AG10803 (cell line): ENCODE measurements at places on chromosomes 4 and X.

- DNase-seq = no peak
Observed at GRCh38 chr4:85587952-85588351, 113.0 kb downstream of the ARHGAP24 start.

DNA sequence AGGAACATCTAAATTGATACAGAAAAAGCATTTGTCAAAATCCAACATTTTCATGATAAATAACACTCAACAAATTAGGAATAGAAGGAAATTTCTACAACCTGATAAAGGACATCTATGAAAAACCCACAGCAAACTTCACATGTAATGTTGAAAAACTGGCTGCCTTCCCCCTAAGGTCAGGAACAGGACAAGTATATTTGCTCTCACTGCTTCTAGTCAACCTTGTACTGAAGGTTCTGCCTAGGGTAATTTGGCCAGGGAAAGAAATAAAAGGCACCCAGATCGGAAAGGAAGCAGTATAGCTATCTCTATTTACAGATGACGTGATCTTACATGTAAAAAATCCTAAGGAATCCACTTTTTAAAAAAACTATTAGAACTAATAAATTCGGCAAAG, 97.1 kb upstream of the USP9X start:
- DNase-seq = no peak

- DNase-seq = no peak
Observed at GRCh38 chr4:168893807-168894206, 116.2 kb downstream of the CBR4 start.

DNA sequence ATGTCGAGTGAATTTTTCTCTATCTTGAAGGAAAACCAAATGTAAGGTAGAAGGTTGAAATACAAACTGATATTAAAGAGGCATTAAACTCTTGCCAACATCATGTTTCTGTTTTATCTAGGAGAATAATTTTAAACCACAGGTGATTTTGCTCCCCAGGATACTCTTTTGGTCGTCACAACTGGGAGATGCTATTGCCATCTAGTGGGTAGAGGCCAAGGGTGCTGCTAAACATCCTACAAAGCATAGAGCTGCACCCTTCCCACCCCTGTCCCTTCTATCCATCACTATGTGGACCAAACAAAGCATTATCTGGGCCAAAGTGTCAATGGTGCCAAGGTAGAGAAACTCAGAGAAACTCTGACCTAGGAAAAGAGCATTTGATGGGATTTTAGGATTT, 154.6 kb upstream of the MAGEB2 start:
- DNase-seq = no peak

DNA sequence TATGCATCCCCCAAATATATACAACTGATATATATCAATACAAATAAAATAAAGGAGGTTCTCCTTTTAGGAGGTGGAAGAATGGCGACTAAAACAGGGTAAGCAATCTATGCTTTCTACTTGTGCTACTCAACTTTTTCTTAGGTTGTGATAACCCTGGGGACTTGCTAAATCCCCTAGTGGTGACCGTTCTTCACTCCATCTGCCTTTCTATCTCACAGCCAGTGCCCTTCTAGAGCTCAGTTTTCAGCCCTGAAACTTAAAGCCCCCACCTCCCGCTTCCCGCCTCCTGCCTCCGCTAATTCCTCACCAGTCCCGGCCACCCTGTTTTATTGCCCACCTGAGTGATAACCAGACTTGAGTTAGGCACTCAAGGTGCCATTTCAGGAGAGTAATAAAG, 15.5 kb upstream of the ESX1 start:
- no peak for DNase-seq

- DNase-seq = no peak
Observed at GRCh38 chr4:173506597-173507211, 23.3 kb downstream of the HAND2 start.

- no peak for DNase-seq
Observed at GRCh38 chrX:83336454-83336853, 171.6 kb upstream of the POU3F4 start.

DNA sequence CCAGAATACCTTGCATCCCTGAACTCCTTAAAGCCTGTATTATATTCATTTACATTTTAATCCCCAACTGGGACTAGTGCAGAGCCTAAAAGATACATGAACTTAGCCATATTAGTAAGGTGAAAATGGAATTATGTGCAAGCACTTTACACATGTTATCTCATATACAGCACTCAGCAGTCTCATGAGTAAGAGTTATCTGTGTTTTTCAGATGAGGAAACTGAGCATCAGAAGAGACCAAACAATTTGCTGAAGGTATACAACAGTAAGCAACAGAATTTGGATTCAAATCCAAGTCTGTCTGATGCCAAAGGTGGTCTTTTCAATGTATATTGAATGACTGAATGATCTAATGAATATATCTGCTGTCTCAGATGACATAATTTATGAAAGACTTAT, 12.3 kb downstream of the ATP7A start:
- DNase-seq = no peak

DNA sequence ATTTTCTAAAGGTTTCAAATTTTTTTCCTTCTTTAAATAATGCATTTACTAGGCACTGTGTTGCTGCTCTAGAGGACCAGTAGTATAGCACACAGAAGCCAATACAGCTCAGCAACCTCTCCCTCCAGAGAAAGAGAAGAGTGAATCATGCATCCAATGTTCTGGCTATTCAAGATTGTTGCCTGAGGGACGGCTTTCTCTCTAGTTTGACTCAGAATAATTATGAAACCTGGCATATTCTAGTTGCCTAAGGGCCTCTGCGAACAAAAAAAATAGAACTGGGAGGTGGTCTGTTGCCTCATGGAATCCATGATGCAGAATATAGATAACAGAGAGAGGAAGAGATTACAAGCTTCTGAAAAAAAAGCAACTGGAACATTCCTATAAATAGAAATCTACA, 1233.3 kb upstream of the PABPC4L start:
- no peak for DNase-seq

- DNase-seq = no peak
Observed at GRCh38 chr4:148330161-148330560, 112.1 kb downstream of the NR3C2 start.

GRCh38 chr4:146040623-146041022, 102.0 kb upstream of the ZNF827 start:
- DNase-seq = no peak

- no peak for DNase-seq
Observed at GRCh38 chr4:151287409-151287808, 10.4 kb downstream of the PRSS48 start.

DNA sequence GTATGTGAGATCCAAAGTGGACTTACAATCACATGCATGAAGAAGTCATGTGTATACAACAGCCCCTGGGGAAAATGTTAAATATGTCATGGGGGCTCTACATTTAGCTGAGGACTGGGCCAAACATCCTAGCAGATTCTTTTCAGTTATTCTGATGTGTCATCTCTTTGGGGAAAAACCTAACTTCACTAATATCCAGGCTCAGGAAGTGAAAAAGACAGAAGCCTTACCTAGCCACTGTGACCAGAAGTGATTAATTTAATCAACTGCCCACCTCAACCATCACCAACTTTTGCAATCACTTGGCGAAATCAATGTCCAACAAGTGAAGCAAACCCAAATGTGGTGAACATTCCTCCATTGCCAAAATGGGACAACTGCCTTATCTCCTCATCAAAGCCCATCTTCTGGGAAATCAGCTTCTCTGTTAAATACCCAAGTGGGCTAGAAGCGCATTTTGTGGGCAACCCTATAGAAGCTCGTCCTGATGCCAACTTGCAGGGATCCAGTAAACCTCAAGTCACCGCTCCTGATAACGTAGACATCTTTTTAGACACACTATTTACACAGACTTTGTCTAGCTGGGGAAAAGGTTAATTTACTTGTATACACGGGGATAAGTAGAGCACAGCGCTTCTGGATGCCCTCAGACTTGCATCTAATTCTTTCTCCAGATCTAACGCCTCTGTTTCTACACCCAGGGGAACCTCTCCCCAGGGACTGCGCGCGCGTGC, 1.4 kb upstream of the HHIP start:
- no peak for DNase-seq

GRCh38 chr4:17168571-17168970, 270.1 kb upstream of the LDB2 start:
- DNase-seq = peak; percentile 62

- no peak for DNase-seq
Observed at GRCh38 chrX:106862972-106863688, 40.0 kb downstream of the RIPPLY1 start.

DNA sequence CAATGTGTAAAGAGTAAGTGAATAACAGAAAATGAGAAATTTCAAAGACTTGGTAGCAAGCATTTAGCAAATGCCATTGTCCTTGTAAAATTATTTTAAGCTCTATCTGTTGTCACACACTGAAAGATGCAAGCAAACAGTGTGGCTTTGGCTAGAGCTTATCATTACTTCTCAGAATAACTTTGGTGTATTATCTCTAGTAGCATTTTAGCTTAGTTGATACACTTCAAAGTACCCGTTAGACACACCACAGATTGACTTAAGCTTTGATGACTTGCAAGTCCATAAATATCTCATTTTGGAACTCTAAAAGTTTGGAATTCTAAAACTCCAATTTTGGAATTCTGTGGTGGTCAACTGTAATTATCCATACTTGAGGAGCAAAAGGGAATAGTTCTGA, 98.6 kb downstream of the PDLIM5 start:
- DNase-seq = no peak

GRCh38 chr4:79747252-79747651, 325.8 kb downstream of the ANTXR2 start:
- no peak for DNase-seq

DNA sequence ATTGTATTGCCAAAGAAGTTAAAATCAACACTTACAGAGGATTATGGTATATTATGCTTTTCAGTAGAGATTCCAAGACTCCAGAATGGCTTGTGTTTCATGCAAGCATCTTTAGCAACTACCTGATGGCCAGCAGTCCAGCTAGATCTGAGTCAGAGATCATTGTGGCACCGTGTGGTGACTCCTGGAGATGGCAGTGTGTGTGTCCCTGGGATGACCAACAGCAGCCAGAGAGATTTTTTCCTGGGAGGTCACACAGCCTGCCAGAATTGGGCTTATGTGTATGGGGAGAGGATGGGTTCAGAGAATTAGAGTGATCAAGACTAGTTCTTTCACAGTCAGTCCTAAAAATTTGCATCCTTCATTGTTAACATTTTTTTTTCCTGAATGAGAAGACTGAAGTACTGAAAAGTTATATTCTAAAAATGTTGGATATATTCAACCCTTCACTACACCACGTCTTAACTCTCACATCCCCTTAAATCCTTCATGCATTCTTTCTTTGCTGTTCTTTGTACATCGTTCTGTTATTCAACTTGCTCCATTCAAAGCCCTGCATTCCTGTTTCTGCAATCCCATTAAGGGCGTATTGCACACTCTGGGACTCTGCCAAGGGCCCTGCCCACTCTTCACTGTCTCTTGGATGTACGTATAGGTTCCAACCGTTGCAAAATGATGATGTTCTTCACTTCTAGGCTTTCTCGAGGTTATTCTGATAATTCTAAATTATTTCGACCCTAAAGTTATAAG, 12.4 kb downstream of the TENM3 start:
- DNase-seq = no peak

DNA sequence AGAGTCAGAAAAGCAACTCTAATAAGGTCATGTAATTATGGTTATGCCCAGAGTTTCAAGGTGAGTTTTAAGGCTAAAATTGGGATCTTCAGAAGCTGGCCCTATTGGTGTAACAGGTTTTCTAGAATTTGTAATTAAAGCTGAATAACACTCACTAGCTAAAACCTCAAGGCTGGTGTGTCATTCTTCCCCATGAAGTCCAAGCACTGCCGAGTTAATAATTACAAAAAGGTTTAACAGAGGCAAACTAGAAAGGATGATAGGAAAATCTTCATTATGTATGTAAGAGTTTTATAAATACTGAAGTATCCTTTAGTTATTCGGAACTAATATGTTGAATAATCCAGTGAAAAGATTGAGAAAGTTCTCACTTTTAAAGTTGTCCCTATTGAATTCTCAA, 34.3 kb downstream of the MXRA5 start:
- DNase-seq = no peak

DNA sequence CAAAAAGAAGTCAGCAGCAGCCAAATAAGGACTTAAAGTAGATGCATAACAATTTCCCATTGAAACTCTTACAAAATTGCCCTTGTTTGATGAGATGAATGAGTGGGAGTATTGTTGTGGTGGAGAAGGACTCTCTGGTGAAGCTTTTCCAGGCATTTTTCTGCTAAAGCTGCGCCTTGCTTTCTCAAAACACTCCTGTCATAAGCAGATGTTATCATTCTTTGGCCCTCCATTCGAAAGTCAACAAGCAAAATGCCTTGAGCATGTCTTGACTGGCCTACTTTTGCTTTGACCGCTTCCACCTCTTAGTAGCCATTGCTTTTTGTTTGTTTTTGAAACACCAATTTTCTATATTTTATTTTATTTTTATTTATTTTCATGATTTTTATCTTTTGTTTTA, 340.9 kb upstream of the FGF13 start:
- DNase-seq = no peak

DNA sequence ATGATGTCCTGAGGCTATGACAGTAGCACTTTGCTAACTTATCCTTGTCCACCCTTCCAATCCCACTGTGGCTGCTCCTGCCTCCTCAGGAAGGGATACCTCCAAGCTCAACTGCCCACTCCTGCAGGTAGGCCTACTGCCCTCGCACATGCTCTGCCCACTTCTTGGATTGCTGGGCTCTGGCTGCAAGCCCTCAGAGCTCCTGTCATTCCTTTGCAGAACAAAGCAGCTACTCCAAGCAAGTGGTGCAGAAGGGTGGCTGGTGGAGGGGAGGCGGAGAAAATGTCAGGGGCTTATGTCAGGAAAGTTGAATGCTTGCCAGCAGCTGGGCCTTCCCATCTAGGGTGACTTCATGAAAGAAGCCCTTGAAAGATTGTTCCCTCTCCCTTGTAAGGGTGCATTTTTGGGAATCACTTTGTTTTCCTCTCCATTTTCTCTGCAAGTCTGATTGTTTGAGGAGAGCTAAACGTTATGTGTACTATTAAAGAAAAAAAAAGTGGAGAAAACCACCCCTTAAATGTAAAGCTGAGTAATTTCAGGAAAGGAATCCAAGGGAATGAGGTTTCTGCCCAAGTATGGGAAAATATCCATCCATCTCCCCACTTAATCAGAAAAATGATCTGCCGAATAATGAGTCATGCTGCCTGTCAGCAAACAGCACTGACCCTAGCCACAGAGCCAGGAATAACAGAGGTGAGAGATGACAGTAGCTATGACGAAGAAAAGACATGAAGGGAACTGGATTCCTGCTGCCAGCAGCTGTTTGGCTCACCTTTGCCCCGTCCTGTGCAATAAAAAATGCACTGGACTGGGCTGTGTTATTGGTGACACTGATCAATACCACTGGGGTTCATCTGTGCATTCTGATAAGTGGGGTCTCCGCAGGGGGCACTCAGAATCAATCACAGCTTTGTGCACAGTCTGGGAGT, 102.0 kb downstream of the RTL5 start:
- DNase-seq = peak; percentile 65
